ENCODE measurements at places on chromosomes 2 and 18. TPM values are rescaled to one million over a fixed set of nuclear protein-coding genes. Genes with fewer than 3 reads are reported as not detected.

- DNase-seq = no peak
Measured at GRCh38 chr2:241724975-241725870, 9.2 kb upstream of the D2HGDH start.

- peak; percentile 38 for DNase-seq
Measured at GRCh38 chr2:100320547-100321178, 1.6 kb downstream of the LONRF2 start.

DNA sequence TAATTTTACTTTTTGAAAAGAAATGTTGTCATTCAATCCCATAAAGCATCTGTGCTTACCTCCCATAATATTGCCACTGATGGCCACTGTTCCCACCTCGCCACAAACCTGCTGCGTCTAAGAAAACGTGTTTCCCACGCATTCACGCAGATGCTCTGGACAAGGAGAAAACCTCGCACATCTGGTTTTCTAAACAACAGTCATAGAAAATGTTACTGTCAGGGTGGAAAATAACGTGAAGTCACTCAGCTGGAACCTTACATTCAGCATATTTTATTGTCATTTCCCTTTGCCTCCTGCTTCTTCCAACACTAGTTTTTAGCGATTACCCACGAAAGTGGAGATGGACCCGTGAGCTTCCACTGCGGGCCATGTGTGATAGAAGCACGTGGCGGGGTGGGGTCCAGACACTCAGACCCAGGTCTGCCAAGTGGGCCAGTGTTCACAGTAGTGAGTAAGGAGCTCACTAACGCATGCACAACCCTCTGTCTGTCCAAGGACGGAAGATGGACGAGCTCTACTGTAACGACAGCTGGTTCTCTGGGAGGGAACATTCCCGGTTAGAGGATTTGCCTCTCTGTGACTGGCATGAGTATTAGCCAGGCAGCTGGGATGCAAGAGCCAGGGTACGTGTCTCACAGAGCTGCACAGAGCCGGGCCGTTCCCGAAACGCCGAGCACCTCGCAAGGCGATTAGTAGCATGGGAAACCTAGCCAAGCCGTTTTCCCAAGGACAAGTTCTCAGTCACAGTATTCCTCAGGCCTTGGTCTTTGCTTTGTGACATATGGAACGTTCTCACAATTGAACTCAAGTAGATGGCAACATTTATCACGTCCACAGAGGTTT lies 94.5 kb downstream of the MTCL1 start:
- peak; percentile 87 for DNase-seq

- DNase-seq = peak; percentile 79
Measured at GRCh38 chr2:23351388-23352141, 33.4 kb upstream of the KLHL29 start.

GRCh38 chr2:111068435-111069058 lies 52.2 kb upstream of the BCL2L11 start:
- peak; percentile 28 for DNase-seq

DNA sequence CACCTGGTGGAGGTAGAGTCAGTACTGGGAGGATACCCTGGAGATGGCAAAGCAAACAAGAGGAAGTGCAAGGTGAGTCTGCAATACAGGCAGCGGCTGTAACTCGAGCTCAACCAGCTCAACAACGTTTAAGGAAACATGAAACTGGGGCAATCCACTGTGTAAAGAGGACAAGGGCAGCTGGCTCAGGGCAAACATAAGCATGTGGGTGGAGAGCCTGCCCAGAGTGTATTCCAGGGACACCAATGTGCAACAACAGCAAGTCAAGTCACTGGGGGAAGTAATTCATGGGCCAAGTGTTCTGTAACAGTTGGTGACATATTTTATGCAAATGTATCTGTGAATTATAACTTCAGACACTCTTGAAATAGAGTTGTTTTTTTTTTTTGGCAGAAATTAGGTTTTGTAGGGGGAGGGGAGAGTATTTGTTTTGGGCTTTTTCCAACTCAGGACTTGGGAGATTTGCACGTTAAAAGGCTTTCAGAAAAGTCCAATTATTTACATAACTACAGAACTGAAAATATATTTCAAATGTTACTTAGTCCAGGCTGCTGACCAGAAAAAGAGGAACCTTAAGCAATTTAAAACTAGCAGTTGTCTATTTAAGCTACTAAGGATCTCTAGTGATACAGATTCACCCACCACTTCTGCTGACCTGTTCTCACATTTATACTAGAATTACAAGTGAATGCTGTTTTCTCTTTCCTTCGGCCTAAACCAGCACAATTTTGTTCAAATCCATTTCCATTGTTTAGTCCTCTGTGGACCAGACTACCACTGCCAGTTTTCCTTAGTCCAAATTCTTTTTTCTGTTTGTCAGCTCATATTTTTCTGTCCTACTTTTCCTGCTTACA lies 18.6 kb downstream of the NRXN1 start:
- DNase-seq = peak; percentile 75

YIPF4 gene
- 13.5 TPM for total RNA-seq

PLGLB1 gene
- 4.6 TPM for total RNA-seq

EML4 gene
- 37.4 TPM for total RNA-seq

Measured in body of pancreas (tissue), 4 donors.